ENCODE measurements at places on chromosomes 12 and 14.

GRCh38 chr12:112105891-112106290 is 2.7 kb downstream of the NAA25 start:
- no peak for DNase-seq

DNA sequence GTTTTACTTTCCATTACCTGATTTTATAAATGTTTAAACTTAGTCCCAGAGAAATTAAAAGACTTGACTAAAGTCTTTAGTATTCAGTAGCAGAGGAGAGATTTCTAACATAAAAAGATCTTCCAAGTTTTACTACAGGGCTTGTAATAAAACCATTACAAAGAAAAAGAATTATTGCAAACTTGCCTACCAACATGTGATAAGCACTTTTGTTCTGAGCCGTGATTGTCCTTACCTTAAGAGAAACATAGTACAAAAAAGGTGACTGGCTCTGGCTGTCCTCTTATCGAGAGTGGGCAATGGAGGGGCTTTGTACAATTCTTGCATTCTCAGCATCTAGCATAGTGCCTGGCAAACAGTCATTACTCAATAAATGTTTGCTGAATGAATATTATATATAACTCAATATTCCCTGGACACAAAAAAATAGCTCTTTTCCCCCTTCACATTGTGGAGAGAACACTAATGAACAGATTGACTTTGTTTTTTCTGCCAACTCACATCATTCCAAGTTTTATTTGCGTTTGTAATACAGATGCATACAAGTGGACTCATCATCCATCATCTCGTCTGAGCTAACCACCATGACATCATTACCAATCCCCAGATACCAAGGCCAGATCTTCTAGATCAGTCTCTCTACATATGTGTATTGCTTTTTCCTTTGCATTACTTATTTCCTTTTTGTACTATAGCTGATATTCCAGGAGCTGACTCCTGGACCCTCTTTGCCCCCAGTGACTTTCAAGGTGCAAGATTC is 192.8 kb upstream of the EEA1 start:
- no peak for DNase-seq

DNA sequence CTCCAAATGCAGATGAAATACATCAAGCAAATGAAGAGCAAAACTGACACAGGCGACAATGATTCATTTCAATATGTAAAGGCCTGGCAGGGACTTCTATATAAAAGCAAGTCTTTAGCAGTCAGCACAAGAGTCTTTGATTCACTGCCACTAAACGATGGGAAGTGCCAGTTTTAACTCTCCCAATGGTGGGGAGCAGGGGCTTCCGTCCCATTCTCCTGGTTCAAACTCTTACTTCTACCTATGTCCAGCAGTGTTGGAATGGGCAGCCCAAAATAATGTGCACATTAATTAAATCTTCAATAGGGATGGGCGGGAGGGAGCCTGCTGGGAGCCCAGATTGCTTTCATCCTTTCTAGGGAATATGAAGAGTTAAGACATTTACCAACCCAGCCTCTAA is 97.5 kb upstream of the MDM1 start:
- no peak for DNase-seq

DNA sequence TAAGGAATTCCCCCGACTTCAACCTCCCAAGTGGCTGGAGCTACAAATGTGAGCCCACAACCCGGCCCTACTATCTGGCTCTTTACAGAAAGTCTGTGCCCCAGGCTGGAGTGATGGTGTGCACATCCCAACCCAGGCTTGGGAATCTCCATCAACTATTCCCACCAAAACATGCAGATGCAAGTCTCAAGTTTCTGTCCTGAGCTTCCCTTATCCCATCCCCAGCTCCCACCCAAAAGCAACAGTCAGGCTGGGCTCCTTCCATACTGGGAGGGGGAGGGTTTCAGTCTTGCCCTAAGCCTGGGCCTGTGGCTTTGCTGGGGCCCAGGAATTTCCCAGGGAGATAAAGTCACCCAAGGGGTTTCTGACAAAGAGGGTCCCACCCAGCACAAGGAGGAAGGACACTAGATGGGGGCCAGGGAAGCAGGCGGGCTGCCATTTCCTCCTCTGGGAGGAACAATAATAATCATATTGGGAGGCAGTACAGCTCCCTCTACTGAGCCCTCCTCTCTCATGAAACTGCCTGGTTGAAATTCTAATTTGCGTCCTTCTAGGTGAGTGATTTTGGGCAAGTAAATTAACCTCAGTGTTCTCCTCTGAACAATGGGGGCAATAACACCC is 8.0 kb downstream of the SLC8B1 start:
- DNase-seq = no peak

DNA sequence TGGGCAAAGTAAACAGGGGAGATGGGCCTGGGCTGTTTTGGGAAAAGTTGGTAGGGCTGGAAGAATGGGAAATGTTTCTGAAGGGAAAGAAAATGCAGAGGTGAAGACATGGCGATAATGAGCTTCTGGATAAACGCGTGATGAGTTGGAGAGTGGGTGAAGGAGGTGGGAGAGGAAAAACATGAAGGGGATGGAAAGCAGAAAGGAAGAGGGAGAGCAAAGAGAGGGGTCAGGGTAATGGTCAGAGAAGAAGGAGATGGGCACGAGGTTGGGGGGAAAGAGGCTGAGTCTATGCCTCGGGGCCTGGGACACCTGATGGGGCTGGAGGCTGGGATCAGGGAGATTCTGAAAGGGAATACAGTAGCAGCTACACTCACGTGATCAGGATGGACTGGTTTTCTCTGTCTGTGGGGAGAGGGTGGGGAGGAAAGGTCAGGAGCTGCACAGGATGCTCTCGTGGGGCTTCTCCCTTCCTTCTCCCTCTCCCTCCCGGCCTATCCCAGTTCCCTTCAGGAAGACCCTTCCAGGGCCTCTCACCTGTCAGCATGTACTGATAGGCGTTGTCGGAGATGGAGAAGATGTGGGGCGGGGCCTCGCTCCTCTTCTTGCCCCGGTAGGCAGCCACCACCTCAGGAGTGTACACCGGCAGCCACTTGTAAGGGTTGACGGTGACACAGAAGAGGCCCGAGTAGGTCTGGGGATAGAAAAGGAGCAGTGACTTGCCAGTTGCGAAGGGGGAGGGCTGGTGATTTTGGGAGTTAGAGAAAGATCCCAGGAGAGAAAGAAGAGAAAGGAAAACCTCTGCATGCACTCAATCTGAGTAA is 3.1 kb downstream of the MYH7 start:
- DNase-seq = no peak

- peak; percentile 38 for DNase-seq
Measured at GRCh38 chr14:30193845-30194501, 266.3 kb upstream of the PRKD1 start.
